ENCODE measurements at places on chromosomes 1 and 21.

- no peak for DNase-seq
Measured at GRCh38 chr1:208030288-208031091, 119.6 kb upstream of the CD34 start.

- DNase-seq, result no peak
Measured at GRCh38 chr1:58844176-58844575, 60.3 kb upstream of the JUN start.

GRCh38 chr1:48251323-48251722 lies 28.8 kb downstream of the SLC5A9 start:
- DNase-seq, result no peak

GRCh38 chr1:154567386-154568156 lies at the start of gene CHRNB2:
Gene CHRNB2, plus strand, starts transcription at chr1:154567778. Its CDS starts 267 bp downstream, at chr1:154568045.
- DNase-seq, result no peak

GRCh38 chr21:27306791-27307775 lies 340.2 kb upstream of the ADAMTS5 start:
- DNase-seq, result no peak

- no peak for DNase-seq
Measured at GRCh38 chr1:162822391-162823200, 32.1 kb downstream of the HSD17B7 start.

- DNase-seq, result no peak
Measured at GRCh38 chr1:60133848-60134247, 60.3 kb upstream of the C1orf87 start.

DNA sequence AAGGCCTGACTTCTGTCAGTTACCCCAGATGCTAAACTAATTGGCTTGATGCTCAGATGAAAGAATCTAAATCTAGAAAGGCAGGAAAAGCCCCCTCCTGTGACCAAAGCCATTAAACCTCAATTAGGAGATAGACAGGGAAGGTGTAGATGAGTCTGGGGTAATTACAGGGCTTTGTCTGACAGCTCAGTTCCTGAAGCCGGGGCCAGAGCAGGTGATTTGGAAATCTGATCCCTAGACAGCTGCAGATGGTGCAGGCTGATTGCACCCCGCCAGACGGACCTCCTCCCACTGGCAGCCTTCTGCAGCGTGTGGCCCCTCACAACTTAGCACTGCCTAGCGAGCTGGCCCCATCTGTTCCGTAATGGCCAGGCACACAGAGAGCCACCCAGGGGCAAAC lies 395.1 kb downstream of the HLX start:
- no peak for DNase-seq

DNA sequence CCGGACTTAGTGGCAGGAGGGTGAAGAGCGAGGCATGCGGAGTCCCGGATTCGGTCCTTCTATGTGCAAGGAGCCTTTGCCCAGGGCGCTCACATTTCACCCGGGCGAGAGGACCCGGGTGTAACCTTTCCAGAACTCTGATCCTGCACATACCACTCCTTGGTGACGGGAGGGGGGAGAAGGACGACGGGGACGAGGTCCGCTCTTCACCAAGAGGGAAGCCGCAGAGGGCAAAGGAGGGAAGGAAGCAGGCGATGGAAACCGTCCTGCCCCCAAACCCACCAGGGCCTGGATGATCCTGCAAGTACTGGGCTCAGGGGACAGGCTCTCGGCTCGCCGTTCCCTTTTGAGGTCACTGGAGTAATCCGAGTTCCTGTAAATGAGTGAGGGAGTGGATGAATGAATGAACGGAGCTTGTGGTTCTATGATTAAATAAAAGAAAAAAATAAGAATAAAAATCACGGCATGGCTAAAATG lies 993 bp downstream of the SYPL2 start:
- no peak for DNase-seq

DNA sequence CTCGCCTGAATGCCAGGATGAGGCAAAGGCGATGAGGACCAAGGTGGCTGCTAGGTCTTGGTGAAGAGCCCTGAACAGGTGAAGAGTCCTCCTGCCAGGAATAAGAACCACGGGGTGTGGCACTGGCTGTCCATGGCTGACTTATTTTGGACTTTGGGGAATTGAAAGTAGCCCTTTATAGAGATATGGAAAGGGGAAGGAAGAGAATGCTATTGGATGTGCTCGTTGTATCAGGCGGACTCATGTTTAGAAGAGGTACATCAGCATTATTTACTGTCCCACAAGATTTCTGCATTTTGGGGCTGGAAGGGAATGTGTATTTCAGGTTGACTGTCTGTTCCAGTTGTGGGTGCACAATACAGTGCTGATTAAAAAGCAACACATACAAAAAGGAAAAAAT lies 465.8 kb downstream of the DSCAM start:
- DNase-seq, result no peak

- DNase-seq, result no peak
Measured at GRCh38 chr21:43835861-43836260, 29.2 kb upstream of the AGPAT3 start.

DNA sequence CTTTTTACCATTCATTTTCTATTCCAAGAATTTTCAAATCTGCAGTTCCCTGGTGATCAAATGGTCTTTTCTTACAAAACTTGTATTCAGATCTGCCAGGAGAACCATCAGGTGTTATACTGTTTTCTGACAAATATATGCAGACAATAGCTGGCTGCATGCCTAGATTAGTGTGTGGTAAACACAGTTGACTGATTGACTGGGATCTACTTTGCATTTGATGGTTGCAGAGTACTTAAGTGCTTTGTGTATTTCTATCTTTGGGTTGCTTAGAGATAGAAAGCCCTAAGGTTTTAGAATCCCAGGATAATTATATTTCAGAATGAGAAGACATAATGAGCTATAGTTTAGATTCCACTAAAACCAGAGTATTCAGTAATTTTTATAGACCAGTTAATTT lies 102.0 kb upstream of the CHODL start:
- no peak for DNase-seq

DNA sequence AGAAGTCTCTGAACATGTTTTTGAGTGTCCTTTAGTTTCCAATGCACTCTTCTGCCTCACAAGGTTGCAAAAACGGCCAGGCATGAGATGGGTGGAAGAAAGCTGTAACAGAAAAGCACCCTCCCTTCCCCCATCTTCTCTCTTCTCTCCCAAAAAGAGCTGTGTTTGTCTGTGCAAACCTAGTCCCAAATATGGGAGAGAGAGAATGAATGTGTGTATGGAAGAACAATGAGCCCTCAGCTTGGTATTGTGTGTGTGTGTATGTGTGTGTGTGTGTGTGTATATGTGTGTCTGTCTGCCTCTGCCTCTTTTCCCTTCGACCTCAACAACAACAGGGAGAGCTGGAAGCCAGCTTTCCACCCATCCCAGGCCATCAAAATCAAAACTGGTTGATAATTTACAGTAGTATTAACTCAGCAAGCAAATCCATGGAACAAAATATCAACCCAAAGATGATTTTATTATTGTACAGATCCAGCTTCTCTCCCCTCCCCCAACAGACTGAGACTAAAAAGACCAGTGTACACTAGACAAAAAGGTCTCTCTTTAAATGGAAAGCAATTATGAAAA lies 1.8 kb downstream of the RERE start:
- DNase-seq, result no peak

DNA sequence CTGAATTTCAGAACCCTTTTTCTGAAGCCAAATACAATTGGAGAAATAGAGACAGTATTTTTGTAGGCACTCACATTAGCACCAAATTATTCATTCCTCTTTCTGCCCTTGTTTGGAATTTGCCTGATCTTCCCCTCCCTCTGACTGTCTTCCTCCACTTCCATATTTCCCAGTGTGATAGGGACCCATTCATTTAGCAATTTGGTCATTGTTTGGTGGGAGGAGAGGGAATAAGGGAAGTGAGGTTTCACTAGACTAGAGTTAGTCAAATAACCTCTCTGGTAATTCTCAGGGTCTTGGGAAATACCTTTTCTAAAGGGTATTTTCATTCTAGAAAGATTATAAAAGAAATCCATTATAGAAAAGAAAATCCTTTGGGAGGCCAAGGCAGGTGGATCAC lies 31.0 kb upstream of the MTMR11 start:
- DNase-seq, result no peak

GRCh38 chr1:157925419-157926166 lies 67.9 kb upstream of the KIRREL1 start:
- no peak for DNase-seq

DNA sequence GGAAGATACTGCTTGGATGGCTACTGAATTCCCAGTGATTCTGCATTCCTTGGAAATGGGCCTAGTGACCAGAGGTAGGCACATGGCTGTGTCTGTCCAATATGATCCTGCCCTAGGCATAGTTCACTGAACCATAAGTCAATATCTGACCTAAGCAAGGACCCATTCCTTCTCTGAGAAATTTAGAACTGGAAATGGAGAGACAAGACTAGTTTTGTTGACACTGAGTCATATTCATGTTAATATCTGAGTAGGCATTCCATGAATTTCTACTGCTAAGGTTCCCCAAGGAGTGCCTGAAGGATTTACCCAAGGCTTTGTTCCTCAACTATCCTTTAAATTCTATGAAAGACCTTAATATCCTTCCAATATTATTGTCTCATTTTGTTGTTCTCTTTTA lies 329.8 kb upstream of the BEND5 start:
- no peak for DNase-seq

GRCh38 chr1:29033829-29034466 lies 89.8 kb downstream of the TMEM200B start:
- no peak for DNase-seq

GRCh38 chr1:59094001-59094400 lies 202.9 kb upstream of the FGGY start:
- DNase-seq, result no peak

GRCh38 chr21:28944296-28944695 lies 48.4 kb downstream of the LTN1 start:
- DNase-seq, result no peak

DNA sequence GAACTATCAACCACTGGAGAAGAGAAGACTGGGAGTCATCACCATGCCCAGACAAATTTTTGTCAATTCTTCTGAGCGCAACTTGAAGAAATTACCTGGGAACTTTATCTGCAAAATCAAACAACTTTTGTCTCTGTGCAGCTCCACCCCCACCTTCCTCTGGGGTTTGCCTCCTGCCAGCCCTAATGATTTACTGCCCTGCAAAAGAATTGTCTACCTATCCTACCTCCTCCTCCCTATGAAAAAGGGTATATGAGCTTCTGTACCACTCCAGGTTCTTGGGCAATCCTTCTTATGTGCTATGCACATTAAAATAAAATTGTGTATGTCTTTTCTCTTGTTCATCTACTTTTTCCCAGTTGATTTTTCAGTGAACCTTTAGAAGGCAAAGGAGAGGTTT lies 191.9 kb downstream of the URB2 start:
- no peak for DNase-seq

DNA sequence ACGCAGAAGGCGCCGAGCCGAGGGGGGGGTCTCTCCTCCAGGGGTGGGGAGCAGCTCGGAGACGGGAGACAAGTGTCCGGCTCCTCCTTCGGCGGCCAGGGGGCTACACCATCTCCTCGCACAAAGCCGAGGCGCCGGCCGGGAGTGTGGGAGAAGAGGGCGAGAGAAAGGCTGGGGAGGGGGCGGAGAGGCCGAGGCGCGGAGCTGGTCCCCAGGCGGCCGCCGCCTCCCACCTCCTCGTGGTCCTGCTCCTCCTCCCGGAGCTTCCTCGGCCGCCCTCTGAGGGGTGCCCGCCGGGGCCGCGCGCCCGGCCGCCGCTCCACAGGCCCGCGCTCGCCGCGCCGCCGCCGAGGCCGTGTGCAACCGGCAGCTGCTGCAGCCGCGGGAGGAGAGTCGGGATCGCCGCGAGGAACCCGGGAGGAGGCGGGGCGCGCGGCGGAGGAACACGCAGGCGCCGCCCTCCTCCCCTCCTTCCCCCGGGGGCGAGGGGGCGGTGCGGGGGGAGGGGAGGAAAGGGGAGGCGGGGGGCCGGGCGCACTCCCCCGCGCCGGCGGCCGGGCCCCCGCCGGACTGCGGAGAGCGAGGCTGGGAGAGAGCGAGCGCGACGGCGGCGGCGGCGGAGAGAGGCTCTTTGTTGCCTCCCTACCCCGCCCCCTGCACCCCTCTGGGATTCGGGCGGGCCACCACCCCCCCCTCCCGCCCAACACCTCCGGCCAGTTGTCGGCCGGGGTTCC lies at the start of gene ENAH:
Gene ENAH (minus strand): TSS at position 395 of the 734 bp plus-strand sequence. CDS start 433 bp downstream, outside the sequence.
- no peak for DNase-seq

DNA sequence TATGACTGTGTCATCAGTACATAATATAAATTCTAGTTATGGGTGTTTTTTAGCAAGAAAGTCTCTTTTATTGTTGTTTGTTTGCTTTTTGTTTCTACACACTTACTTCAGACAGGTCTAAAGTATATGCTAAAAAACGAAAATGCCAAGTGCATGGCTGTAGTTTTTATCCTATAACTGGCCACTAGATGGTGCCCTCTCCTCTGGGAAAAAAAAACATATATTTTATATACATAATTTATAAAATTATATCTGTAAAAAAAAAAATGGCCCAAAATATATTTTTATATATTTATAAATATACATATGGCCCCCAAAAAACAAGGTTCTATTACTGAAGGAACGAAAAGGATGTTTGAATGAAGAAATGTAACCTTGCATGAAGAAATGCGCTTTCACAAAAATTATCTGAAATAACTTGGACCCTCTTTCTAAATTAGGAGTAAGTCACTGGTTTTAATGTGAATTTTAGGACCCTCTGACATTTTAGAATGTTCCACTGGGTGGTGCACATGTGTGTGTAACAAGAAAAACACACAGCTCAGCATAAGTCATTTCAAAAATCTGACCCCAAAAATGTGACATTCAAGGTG lies 93.5 kb downstream of the TTLL7 start:
- no peak for DNase-seq

GRCh38 chr1:161772397-161772796 lies 6.3 kb downstream of the ATF6 start:
- DNase-seq, result no peak

DNA sequence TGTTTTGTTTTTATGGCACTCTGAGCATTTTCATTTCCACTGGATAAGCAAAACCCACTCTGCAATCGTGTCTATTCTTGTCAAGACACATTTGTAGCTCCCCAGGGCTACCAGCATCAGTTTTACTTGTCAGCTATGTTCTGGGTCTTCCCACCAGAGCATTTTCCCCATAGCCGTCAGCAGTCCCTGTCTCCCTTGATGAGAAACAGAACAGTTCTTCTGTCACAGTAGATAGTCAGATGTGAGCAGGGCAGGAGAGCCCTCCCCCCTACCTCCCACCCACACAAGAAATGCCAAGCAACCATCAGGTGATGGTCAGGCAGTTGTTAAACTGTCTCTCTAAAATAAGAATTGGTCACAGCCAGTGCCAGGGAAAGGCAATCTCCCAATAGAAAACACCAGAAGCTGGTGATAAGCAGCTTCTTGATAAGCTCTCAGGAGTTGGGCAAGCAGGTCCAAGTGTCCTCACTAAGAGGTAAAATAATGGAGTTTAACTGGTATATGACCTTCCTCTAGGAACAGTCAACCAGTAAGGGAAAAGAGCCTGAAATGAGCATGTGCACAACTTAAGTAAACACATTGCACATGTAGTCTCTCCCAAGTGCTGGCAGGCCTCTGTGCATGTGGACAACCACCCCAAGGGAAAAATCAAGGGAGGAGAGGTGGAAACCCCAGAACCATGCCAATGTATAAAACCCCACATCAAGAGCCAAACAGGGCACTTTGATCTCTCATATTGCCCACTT lies 208.2 kb downstream of the S1PR1 start:
- no peak for DNase-seq

GRCh38 chr1:41465741-41466140 lies 18.7 kb downstream of the EDN2 start:
- no peak for DNase-seq

GRCh38 chr1:23403735-23404486 lies 20.6 kb downstream of the TCEA3 start:
- DNase-seq, result no peak
